ENCODE measurements at places on chromosomes 1 and 21.

GRCh38 chr1:244552336-244552735 lies 91.3 kb downstream of the CATSPERE start:
- DNase-seq, result no peak

- DNase-seq, result no peak
These were observed 365.0 kb downstream of the LTN1 start for GRCh38 chr21:28627691-28628090.

DNA sequence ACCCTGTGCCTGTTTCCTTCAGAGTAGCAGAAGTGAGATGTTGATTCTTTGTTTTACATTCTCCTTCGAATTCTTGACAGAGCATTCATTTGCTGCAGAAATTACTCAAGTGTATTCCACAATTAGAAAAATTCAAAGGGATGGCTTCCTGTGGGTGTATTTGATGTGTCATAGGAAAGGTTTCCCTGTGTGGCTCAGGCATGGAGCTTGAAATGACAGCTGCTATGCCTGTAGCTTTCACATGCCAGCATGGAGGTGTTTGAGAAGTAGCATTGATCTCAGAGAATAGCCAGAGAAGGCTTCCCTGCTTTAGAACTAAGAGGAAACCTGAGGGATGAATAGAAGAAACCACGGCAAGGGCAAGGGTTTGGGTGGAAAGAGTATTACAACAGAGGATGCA lies 317.2 kb upstream of the DEPDC1 start:
- no peak for DNase-seq

DNA sequence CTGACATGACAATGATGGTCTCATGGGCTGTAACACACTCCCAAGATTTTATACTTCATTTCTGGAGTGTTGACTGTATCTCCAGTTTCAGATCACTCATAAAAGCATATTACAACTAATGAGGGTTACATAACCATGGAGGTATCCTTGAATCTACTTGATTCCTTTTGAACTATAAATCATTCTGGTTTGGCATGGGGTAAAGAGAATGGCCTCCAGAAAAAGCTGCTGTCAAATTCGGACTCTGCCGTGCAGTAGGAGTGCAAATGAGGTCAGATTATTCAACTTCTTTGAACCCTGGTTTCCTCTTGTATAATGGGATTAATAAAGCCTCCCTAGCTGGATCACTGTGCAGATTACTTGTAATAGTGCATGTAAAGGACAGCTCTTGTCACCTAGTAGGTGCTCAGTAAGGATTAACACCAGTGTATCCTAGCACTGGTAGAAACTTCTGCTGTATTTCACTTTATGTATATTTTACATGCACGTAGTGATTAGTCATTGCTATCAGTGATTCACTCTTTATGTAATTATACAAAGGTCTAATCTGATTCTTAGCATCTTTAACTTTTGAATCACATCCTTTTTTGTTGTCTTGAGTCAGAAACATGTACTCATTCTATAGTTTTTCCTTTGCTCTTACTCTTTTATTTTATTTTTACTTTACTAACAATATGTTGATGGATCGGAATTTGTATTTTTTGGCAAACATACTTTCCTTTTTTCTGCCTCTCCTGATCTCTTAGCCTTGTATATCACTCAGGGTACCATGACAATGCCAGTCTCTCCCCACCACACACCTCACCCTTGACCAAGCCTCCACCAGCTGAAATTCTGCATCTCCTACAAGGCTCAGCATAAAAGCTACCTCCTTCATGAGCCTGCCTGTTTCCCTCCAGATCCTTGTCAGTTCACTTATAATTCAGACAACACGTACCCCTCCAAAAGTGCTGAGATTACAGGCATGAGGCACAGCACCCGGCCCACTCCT lies 3.2 kb downstream of the LRRC8C start:
- DNase-seq, result no peak

GRCh38 chr1:44511363-44511762 lies 106.3 kb downstream of the RNF220 start:
- no peak for DNase-seq

GRCh38 chr1:224435318-224435763 lies 744 bp upstream of the WDR26 start:
- DNase-seq, result no peak

DNA sequence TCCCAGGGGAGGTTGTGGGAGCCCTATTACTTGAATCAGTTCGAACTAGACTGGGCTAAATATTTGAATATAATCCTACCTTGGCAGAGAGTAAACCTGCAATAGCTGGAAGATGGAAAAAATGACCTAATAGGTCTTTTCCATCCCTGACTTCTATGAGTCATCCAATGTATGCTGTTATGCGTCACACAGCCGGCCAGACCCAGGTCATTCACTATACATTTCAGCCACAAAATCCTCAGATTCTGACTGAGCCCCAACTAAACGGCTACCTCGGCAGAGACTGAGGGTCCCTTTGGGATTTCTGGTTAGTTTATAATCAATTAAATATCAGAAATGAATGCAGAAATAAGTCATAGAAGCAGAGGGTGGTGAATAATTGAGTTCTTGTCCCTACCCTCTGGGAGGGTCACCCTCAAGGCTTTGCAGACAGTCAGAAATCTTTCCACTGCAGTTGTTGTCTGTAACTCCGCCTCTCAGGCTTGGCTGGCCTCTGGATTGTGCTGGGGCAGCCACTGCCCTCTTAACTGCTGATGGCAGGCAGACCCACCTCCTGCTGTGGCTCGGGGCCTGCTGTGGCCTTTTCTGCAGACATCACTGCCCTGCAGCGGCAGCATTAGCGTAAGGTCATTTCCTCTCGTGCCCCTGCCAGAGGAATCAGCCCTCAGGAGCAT lies 240.5 kb downstream of the TGFB2 start:
- DNase-seq, result no peak

- no peak for DNase-seq
These were observed 50.2 kb upstream of the SSBP3 start for GRCh38 chr1:54456361-54456760.

DNA sequence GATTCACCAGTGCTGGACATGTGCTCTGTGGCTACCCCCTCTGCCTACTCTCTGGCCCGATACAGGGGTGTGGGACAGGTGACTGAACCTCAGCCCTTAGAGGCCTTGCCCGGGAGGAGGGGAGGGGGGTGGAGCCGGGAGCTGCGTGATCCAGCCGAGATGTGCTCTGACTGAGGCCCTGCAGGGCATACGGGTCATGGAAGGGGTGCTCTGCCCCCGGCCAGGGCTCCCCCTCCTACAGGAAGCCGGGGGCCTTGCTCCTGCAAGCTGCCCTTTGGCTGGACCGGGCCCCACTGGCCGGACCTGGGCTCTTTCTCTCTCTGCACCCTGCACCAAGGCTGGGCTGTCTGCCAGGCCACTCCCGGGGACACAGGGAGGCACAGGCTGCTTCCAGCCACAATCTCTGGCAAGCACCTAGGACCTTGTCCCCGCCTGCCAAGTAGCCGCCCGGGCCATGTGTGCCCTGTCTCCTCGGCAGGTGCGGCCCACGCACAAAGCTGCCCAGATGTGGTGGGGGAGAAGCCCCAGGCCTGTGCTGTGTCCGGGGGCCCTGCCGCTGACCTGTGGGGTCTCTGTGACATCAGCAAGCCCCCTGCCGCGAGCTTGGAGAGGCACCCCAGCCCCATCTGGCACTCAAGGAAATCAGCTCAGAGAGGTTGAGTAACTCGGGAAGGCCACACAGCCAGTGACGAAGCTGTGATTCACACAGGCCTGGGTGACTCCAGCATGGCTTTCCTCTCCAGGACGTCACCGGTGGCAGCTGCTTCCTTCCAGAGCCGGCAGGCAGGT lies 1.5 kb downstream of the SCNN1D start:
- DNase-seq, result no peak

GRCh38 chr21:32728456-32728839 lies 635 bp upstream of the SYNJ1 start:
- DNase-seq, result no peak

DNA sequence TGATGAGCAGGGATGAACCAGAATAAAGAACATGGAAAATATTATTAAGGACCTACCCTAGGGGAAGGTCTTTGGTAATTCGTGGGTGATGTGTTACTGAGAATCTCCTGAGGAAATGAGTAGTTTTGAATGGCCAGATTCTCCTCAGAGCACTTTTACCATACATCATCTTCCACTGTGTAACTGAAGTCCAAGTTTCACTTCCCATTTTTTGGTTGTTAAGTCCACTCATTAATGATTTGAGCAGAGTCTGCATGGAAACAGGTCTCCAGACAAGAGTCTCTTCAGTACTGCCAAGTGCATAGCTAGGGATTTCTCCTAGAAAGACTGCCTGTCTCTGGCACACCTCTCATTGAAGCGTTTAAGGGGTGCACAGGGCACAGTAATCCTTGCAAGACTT lies 48.7 kb upstream of the PCP4 start:
- DNase-seq, result no peak

DNA sequence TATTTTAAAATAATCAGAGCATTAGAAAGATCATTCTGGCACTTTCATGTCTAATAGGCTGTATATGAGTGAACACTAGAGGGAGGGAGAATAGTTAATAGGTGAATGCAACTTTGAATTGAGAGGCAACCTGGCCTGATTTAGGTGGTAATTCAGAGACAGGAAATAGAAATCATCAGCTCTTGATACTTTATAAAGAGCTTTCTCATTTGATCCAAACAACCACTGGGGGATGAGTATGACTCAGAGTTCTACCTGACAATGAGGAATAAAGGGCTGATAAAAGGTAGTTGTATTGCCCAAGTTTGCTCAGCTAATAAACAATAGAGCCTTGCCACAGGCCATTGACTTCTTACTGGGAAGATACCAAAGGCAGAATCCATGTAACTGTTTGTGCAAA lies 5.2 kb upstream of the FAM89A start:
- no peak for DNase-seq

GRCh38 chr1:3473381-3473844 lies 18.9 kb downstream of the ARHGEF16 start:
- DNase-seq, result no peak

- DNase-seq, result no peak
These were observed 40.7 kb upstream of the CD34 start for GRCh38 chr1:207951652-207952051.

DNA sequence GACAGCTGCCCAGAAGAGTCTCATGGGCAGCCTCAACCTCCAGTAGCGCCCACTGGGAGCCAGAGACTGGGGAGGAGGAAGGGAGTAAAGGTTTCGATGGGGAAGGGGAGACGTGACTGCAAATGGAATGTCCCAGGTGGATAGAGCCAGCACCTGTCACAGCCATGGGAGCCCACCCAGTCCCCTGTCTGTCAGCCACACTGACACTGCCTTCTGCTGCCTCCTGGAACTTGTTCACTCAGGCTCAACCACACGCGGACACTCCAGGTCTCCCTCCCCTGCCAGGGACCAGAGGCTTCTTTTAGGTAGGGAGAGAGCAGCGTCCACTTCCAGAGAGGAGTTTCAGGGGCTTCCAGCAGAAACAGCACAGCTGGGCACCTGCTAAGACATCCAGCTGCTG lies 346.3 kb downstream of the NPHP4 start:
- DNase-seq, result no peak

GRCh38 chr1:9019896-9020295 lies 6.3 kb downstream of the SLC2A7 start:
- no peak for DNase-seq

DNA sequence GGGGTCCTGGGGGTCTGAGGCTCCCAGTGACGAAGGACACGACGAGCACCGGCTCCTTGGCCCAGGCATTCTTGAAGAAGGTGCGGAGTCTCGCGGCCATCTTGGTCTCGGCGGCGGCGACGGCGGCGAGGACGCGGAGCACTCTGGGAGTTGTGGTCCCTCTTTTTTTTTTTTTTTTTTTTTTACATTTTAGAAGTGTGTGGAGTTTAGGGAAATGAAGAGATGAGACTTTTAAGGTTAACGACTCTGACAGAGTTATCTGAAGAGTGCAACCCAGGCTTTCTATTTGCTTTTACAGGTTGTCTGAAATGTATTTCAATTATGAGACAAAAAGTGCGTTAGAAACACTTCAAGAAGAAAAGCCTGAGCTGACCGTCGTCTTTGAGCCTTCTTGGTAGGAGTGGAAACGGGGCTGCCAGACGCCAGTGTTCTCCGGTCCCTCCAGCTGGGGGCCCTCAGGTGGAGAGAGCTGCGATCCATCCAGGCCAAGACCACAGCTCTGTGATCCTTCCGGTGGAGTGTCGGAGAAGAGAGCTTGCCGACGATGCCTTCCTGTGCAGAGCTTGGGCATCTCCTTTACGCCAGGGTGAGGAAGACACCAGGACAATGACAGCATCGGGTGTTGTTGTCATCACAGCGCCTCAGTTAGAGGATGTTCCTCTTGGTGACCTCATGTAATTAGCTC lies 9.7 kb downstream of the OR2B11 start:
- DNase-seq, result peak; percentile 8

- DNase-seq, result no peak
These were observed 48.3 kb upstream of the SLC22A15 start for GRCh38 chr1:115927971-115928370.

GRCh38 chr21:34989337-34990151 lies 59.6 kb downstream of the RUNX1 start:
- DNase-seq, result no peak

- DNase-seq, result no peak
These were observed 57.8 kb upstream of the C1orf53 start for GRCh38 chr1:197844651-197845050.

- DNase-seq, result no peak
These were observed 84.7 kb downstream of the OBSCN start for GRCh38 chr1:228292609-228292911.

- no peak for DNase-seq
These were observed 37.4 kb downstream of the SMYD2 start for GRCh38 chr1:214318356-214318755.

- no peak for DNase-seq
These were observed 325.0 kb upstream of the ESRRG start for GRCh38 chr1:217048104-217048707.

- DNase-seq, result no peak
These were observed 54.2 kb downstream of the S1PR1 start for GRCh38 chr1:101290922-101291561.

GRCh38 chr1:202247104-202247503 lies 53.5 kb downstream of the LGR6 start:
- DNase-seq, result no peak

DNA sequence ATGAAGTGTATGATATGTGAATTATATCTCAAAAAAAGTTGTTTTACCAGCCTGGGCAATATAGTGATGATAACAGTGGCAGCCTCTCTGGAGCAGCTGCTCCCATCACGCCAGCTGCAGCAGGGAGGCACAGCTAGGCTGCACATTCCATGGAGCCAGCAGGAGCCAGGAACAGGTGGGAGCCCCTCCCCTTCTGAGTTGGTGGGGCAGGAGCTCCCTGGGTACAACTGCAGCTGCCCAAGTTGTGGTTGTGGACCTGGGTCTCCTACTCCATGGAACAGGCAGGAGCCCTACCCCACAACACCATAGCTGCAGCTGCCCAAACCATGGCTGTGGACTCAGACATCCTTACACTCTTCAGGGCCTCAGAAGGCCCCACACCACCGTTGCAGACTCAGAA lies 21.7 kb upstream of the FNBP1L start:
- DNase-seq, result no peak
